ENCODE measurements at places on chromosomes 3 and 15.

GRCh38 chr3:23829242-23829934, 23.6 kb downstream of the UBE2E1 start:
- no peak for DNase-seq

- peak; percentile 42 for DNase-seq
Measured at GRCh38 chr15:33735637-33736247, 232.6 kb upstream of the CHRM5 start.

DNA sequence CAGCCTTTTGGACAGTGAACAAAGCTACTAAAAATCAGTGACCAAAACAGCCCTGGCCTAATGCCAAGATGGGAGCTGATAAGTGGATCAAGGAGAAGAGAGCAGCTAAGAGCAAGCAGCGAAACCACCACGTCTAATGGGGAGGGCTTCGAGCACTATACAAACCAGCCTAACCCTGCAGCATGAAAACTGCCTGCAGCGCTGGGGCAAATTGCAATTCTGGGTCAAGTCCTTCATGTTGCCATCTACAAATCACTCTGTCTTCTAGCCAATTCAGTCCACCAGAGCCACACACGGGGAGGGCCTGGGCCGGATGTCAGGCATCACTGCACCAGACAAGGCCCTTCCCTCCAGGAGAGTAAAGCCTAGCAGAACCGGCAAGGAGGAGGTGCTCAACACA, 30.5 kb upstream of the SPATA12 start:
- DNase-seq = peak; percentile 85

GRCh38 chr15:79090487-79091203, at the start of gene RASGRF1:
Gene RASGRF1 (minus strand): TSS chr15:79090780. CDS start chr15:79090498, 282 bp downstream.
- DNase-seq = no peak

GRCh38 chr15:69760890-69761568, 308.4 kb downstream of the RPLP1 start:
- peak; percentile 97 for DNase-seq

GRCh38 chr3:134267996-134268395, 17.3 kb upstream of the RYK start:
- DNase-seq = no peak

DNA sequence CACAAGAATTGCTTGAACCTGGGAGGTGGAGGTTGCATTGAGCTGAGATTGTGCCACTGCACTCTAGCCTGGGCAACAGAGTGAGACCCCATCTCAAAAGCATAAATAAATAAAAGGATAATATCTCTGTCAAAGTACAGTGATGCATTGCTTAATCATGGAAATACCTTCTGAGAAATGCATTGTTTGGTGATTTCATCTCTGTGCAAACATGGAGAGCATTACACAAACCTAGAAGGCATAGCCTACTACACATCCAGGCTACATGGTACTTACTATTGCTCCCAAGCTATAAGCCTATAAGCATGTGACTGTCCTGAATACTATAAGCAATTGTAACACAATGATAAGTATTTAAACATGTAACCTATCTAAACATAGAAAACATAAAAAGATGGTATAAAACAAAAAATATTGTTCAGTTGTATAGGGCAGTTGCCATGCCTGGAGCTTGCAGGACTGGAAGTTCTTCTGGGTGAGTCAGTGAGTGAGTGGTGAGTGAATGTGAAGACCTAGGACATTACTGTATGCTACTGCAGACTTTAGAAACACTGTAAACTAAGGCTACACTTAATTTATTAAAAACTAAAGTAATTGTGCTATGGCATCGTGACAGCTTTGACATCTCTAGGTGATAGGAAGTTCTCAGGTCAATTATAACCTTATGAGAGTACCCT, 93.6 kb upstream of the SNRPN start:
- DNase-seq = no peak

- no peak for DNase-seq
Measured at GRCh38 chr15:26438316-26438715, 334.6 kb downstream of the GABRB3 start.

DNA sequence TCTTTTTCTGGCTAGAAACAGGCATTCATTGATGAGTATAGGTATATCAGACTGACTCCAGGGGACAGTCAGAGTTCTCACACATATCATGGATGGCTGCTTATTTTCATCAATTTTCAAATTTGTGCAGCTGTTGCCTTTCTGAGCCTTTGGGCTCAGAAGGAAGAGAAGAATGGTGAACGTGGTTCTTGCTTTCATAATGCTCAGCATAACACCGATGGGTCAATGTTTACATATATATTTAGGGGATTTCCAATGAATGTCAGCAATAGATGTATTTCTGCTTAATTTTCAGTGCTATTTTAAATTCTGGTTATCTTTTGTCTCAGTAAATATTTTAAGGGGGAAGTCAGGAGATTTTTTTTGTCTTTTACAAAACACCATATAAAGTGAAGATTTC, 581.4 kb upstream of the DPPA4 start:
- DNase-seq = no peak

DNA sequence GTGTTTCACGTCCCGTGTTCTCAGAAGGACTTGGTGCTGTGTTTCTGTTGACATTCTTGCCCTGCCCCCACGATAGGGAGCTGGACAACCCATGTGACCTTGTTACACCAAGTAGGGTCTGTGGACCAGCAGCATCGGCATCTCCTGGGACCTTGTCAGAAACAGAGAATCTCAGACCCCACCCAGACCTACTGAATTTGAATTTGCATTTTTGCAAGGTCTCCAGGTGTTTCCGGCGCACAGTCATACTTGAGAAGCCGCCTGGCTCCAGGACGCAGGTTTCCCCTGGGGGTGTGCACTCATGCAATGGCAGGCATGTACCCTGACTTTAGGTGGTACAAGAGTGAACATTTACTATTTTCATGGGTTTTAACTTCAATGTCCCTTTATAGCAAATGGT, 117.9 kb downstream of the TLE3 start:
- DNase-seq = no peak

- no peak for DNase-seq
Measured at GRCh38 chr3:126464093-126464492, 11.6 kb downstream of the ZXDC start.

GRCh38 chr3:29408676-29409075, 127.8 kb downstream of the RBMS3 start:
- no peak for DNase-seq

DNA sequence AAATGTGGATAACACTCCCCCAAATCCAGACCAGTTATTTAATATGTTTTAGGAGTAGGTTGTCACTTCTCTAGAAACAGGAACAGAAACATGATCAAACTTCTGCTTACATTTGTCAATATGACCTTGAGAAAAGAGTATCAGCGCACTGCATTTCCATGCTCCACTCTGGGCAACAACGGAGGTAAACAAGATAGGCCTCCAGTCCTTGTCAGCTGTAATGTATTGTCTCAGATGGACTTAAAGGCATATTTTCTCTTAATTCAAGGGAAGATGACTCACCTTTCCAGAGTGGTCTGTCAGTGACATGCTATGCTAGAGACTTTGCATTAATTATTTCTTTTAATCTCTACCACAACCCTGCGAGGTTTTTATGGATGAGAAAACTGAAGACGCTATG, 51.6 kb upstream of the TCF12 start:
- DNase-seq = peak; percentile 12

DNA sequence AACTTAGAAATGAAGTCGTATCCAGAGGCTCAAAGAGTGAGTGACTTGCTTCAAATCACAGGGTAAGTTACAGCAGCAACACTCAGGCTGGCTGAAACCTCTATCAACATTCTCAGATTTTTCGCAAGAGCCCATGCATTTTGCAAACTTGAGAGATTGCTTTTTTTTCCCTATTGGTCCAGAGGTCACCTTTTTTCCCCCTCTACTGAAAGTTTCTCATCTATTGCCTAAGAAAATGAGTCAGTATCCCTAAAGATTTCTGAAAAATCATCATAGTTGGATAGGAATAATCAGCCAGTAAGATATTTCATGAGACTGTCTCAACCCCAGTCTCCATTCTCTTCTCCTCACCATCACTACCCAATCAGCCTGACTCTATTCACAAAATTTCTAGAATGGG, 410.6 kb downstream of the FOXP1 start:
- DNase-seq = no peak

- DNase-seq = peak; percentile 39
Measured at GRCh38 chr3:49022688-49023171, 809 bp downstream of the NDUFAF3 start.

GRCh38 chr15:57917998-57918397, 147.5 kb downstream of the ALDH1A2 start:
- DNase-seq = no peak

DNA sequence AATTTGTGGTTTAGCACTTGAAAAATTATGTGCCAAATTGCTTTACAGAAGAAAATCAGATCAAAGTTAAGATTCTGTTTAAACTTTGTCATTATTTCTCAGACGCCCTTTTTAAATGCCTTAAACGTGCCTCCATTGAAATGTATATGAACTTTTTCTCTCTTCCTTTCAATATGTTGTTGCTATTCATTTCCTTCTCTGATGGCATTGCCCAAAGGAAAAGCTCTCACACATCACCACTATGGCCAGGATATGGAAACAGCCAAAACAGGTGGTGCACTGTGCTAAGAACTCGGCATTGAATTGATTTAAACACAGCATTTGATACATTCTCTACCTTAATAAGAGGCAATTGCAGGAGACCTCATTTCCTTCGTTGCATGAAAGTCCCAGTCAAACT, 35.7 kb upstream of the NR2F2 start:
- DNase-seq = no peak

DNA sequence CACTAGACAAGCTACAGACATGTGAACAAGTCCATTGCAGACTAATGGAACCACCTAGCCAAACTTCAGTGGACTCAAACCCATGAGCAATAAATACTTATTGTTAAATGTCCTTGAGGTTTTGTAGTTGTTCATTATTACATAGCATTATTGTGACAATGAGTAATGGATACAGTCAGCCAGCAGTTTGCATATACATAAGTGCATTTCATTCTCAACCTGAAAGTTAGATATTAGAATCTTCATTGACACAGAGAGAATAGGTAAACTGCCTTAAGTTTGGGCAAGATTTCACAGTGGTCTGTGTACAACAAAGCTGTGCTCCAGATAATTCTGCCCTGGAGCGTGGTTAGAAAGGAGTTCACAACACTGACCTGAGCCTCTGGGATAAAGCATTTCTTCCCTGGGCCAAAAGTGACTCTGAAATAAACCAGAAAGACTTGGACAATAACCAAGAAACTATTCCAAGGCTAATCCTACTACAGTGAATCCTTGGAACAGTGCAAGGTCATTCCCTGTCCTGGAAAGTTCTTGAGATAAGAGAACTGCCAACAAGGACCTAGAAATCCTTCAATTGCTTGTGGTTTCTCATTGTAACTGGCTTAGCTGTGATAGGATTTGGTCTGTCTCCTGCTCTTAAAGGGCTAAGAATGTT, 225.5 kb upstream of the STT3B start:
- no peak for DNase-seq

GRCh38 chr15:89105147-89105546, 16.9 kb downstream of the ABHD2 start:
- DNase-seq = peak; percentile 87

- no peak for DNase-seq
Measured at GRCh38 chr3:40465111-40465407, 7.9 kb downstream of the RPL14 start.

DNA sequence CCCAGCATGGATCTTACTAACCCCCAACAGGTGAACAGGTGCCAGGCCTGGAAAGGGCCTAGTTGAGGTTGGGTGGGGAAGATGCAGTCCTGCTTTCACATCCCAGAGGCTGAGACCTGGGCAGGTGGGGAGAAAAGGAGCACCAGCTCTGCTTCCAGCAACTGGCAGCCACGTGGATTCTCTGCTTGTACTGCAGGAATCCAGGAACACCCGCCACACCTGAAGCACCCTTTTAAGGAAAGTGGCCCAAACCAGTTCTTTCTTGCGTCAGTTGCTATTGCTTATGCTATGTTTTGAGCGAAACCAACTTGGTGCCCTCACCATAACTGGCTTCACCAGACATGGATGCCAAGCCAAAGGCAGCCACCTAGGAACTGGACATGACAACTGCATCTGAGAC, 28.1 kb upstream of the NEO1 start:
- DNase-seq = no peak

- no peak for DNase-seq
Measured at GRCh38 chr15:38814891-38815290, 250.3 kb upstream of the RASGRP1 start.

DNA sequence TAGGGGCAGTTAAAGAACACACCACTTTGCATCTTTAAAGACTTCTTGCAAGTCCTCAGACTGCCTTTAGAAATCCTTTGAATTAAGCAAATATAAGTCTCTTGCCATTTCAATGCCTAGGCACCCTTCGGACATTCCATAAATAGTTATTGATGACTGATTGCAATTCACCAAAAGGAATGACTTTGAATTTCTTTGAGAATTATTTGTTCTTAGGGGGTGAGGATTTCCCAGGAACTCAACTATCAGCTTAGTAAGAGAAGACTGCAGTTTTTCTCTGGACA, 495 bp upstream of the MYEF2 start:
- no peak for DNase-seq

DNA sequence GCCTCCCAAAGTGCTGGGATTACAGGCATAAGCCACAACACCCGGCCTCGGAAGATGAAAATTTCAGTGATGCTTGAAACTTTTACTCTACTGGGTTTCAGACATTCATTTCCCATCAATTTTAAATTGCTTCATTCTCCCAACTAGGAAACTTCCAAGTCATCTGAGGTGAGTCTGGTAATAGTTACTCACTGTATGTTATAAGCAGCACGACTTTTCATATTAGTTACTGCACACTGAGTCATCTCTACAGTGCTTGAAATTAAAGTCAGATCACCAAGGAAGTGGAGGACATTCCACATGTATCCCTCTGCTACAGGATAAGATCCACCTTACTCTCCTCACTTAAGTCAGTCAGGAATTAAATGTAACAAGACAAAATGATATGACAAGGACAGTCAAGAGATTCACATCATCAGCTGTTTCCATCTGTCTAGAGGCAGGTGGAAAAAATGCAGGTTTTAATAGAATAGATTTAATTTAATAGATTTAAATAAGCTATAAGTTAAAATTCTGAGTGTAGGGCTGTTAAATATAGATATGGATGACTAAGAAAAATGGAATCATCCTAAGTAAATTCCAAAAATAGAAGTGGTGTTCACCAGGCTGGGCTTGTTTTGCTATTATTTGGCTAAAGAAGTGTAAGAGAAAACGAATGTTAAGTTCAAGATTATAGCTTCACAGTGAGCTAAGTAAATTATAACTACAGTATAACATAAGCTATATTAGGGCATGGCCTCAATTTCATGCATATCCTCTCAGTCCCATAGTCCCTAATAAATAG, 104.4 kb downstream of the TMCO5A start:
- peak; percentile 93 for DNase-seq

DNA sequence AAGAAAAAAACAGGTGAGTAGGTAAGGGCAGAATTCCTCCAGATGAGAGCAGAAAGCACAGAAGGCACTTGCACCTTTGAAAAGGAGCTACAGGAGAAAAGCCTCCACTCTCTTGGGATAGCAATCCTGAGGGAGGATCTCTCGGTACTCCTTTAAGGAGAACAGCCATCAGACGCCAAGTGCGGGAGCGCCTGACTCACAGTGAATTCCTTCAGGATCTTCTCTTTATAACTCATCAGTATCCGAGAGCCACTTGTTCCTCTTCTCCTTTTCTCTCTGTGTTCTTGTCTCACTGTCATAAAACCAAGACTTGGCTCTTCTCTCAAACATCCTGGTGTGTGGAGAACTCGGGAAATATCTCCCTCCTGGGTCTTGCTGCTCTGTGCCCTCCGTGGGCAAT, 10.1 kb upstream of the GOLGA8J start:
- DNase-seq = no peak

- no peak for DNase-seq
Measured at GRCh38 chr3:122979211-122979610, 48.4 kb downstream of the SEMA5B start.

GRCh38 chr15:49570174-49570573, 50.4 kb downstream of the FAM227B start:
- DNase-seq = no peak

- no peak for DNase-seq
Measured at GRCh38 chr3:177306252-177306651, 109.0 kb upstream of the TBL1XR1 start.
